ENCODE measurements at places on chromosomes 7 and 10. TPM values are rescaled to one million over a fixed set of nuclear protein-coding genes. Genes with fewer than 3 reads are reported as not detected.

GRCh38 chr10:110410329-110411046 is 87.2 kb upstream of the DUSP5 start:
- H3K27ac ChIP-seq, result peak overlapping the region; percentile 91
- no peak for DNase-seq
- H3K4me1 ChIP-seq, result peaks cover 65% of the 10 kb centered on the region

The JAKMIP3 gene
- total RNA-seq, result 0.05 TPM

The TAS2R38 gene
- not detected for total RNA-seq

- peaks cover 5% of the 10 kb centered on the region for H3K4me1 ChIP-seq
- H3K36me3 ChIP-seq, result no peaks in the 10 kb centered on the region
- no peaks in the 10 kb centered on the region for H3K27me3 ChIP-seq
- no peak overlapping the region for H3K4me3 ChIP-seq
- no peak overlapping the region for H3K27ac ChIP-seq
These were observed 49.2 kb downstream of the SVIL start for GRCh38 chr10:29585488-29585976.

The DHX32 gene
- 25.8 TPM for total RNA-seq

- no peaks in the 10 kb centered on the region for H3K4me1 ChIP-seq
- no peak overlapping the region for H3K27ac ChIP-seq
- H3K4me3 ChIP-seq, result no peak overlapping the region
- no peak for DNase-seq
- no peaks in the 10 kb centered on the region for H3K27me3 ChIP-seq
- peaks cover 13% of the 10 kb centered on the region for H3K36me3 ChIP-seq
These were observed 117.4 kb upstream of the GNAI1 start for GRCh38 chr7:80017101-80017698.
